ENCODE measurements at places on chromosomes 6 and 20.

DNA sequence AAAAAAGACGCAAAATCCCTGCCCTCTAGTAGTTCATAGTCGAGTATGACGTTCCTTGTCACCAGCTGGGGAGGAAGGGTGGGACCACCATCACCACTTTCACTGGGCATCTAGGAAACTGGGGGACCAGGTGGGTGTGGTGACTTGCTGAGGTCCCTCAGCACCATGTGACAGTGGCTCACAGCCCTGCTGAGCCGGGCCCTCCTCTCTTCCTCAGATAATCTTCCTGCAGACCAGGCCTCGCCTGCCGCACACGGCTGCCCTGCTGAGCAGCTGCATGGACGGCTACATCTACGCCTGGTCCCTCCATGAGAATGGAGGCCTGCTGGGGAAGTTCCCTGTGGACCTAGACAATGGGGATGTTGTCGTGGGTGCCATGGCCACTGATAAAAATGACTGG, 71.5 kb downstream of the EFCAB8 start:
- no peak for DNase-seq

GRCh38 chr20:36744764-36745191, 1.1 kb downstream of the NDRG3 start:
- peak; percentile 54 for DNase-seq

GRCh38 chr6:136775548-136775947, 16.7 kb downstream of the MAP3K5 start:
- no peak for DNase-seq

DNA sequence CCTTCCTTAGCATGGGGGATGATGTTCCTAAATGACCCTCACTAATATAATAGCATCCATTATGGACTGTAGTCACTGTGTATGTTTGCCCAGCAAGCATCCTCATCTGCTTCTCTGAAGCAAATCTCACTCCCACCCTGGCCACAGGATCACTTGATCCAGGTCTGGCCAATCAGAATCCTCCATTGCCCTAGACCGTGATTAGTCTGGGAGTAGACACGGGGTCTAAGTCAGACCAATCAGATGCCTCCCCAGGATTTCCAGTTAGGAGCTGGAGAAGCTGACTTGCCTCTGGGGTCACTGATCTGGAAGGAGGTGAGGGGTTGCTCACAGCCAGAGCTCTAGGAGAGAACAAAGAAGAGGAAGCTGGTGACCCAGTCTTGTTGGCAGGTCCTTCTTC, 153.9 kb downstream of the DHX35 start:
- no peak for DNase-seq

DNA sequence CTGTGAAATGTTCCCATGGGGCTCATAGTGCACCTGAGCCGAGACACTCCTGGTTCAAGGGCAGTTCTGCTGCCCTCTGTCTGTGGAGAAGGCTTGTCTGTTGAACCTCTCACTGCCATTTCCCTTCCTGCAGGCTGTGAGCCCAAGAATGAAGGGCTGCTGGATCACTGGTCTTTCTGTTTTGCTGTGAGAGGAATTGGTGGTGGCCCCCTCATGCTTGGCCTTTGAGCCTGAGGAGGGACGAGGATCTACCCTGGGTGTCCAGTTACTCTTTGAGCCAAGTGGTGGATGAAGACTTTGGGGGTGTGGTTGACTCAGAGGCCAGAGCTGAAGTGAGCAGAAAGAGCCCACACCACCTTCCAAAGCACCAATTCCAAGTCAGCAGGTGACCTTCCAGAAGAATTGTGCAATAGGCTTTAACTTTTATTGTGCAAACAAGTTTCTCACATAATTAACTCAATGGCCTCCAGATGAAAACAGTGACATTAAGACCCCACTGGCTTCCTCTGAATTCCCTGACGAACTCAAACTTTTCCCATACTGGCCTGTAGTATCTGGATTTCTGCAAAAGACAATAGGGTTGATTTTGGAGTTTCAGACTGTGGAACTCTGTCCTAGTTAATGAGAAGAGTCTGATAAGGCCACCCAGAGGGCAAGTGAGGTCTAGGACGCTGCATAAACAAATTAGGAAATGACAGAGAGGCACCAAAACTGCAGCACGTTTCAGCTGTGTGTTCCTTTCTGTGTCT, 101.5 kb downstream of the PHACTR3 start:
- DNase-seq, result no peak

All from H54 (cell line).